ENCODE measurements at places on chromosomes 2 and 18. TPM values are rescaled to one million over a fixed set of nuclear protein-coding genes. Genes with fewer than 3 reads are reported as not detected.
A peak's percentile ranks its signal among the peaks of the same experiment; 100 is the strongest.

DNA sequence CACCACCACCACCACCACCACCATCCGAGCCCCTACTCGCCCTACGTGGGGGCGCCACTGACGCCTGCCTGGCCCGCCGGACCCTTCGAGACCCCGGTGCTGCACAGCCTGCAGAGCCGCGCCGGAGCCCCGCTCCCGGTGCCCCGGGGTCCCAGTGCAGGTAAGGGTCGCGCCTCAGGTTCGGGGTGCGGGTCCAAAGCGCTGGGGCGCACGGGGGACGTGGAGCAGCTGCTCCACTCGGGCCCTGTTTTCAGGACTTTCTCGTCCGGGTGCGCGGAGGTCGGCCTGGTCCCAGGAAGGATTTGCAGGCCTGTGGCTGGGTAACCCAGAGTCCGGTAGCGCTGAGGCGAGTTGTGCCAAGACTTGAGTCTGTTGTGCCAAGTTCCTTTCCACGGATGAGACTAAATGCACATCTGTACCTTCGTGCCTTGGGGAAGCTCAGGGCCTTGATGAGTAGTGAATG lies 2.8 kb downstream of the GATA6 start:
- DNase-seq: no peak
- peaks cover 20% of the 10 kb centered on the region for H3K4me1 ChIP-seq
- peaks cover 3% of the 10 kb centered on the region for H3K36me3 ChIP-seq
- no peak overlapping the region for H3K27ac ChIP-seq
- H3K27me3 ChIP-seq: peaks cover 87% of the 10 kb centered on the region

DNA sequence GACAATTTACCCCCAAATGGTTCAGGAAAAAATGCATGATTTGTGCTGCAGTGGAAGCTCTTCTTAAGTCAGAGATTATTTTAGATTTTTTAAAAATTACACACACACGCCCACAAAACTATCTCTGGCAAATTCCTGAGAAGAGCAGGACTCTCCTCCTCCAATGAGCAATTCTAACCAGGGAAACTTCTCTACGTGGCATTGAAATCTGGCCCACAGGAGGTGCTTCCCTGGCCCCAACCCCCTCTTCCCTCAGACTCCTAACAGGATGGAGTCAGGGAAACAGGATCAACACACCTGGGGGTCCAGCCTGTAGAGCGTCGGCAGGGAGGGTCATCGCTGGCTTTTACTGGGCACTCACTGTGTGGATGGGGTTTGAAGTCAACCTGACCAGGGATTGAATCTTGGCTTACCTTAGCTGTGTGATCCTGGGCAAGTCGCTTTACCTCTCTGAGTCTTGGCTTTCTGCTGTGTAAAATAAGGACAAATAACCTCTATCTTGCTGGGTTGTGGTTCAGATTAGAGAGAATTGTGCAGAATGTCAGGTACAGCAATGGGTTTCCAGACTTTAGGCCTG lies 65.4 kb upstream of the ASAP2 start:
- H3K27me3 ChIP-seq: peaks cover 30% of the 10 kb centered on the region
- no peak overlapping the region for H3K27ac ChIP-seq
- H3K4me1 ChIP-seq: peaks cover 10% of the 10 kb centered on the region
- H3K36me3 ChIP-seq: no peaks in the 10 kb centered on the region

GRCh38 chr18:78884502-78884901 lies 95.1 kb upstream of the SALL3 start:
- peaks cover 11% of the 10 kb centered on the region for H3K36me3 ChIP-seq
- no peak overlapping the region for H3K4me3 ChIP-seq
- peaks cover 6% of the 10 kb centered on the region for H3K27me3 ChIP-seq
- DNase-seq: no peak
- H3K4me1 ChIP-seq: no peaks in the 10 kb centered on the region

DNA sequence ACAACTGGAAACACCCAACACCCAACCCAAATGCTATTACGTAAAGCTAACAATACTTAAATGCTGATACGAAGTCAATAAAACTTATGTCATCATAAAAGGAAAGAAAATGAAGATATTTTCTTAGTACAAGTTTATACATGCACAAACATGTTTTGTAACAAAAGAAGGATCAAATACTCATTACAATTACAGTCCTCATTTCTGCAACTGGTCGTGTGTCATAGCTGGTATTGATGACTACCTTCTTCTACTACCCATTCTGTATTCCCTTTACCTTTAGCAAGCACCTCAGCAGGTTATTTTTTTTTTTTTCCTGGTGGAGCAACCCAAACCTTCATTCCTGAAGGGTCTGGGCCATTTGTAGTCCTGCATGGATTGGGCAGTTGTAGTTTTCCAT lies 1298.5 kb downstream of the SUCLG1 start:
- no peaks in the 10 kb centered on the region for H3K27me3 ChIP-seq
- no peak overlapping the region for H3K4me3 ChIP-seq
- no peak for DNase-seq
- H3K27ac ChIP-seq: no peak overlapping the region
- no peaks in the 10 kb centered on the region for H3K36me3 ChIP-seq

GRCh38 chr18:47928466-47928865 lies 2.0 kb downstream of the SMAD2 start:
- H3K4me3 ChIP-seq: peak overlapping the region; percentile 95
- peaks cover 50% of the 10 kb centered on the region for H3K4me1 ChIP-seq
- no peak overlapping the region for H3K27ac ChIP-seq
- H3K36me3 ChIP-seq: no peaks in the 10 kb centered on the region

- no peak overlapping the region for H3K27ac ChIP-seq
- H3K36me3 ChIP-seq: no peaks in the 10 kb centered on the region
- no peaks in the 10 kb centered on the region for H3K27me3 ChIP-seq
- no peak for DNase-seq
- H3K4me1 ChIP-seq: peaks cover 6% of the 10 kb centered on the region
Measured at GRCh38 chr2:202135091-202135874, 62.2 kb downstream of the KIAA2012 start.

DNA sequence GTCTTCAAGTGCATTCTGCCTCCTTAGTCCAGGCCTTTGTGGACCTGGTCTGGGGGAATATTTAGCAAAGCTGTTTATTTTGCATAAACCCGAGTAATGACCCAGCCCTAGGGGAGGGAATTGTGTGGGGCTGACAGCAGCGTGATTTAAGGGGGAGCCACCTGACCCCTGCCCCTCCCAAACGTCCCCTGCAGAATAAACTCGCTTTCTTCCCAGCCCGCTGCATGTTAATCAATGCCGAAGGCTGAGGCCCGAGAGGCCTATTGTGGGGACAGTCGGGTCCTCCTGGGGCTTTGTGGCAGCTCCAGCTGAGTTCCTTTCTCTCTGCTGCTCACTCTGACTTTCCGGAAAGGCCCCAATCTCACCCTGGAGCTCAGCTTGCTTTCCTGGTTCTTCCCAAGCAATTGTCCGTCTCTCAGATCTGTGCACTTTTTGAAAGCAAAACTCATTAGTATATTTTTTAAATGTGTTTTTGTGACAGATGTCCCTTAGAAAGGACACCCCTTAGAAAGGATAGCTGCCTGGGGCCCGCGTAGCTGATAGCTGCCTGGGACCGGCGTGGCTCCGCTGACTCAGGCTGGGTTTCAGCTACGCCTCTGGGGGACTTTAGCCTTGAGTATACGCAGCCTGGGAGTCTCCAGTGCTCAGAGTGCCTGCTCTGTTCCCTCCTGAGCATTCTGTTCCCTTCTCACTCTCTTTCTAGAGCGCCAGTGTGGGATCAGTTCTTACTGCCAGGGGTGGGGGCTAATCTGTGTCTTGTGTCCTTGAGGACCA lies 158.3 kb downstream of the GLI2 start:
- H3K27ac ChIP-seq: peak overlapping the region; percentile 92
- peaks cover 79% of the 10 kb centered on the region for H3K4me1 ChIP-seq
- H3K27me3 ChIP-seq: no peaks in the 10 kb centered on the region
- H3K36me3 ChIP-seq: no peaks in the 10 kb centered on the region
- peak overlapping the region; percentile 77 for H3K4me3 ChIP-seq

DNA sequence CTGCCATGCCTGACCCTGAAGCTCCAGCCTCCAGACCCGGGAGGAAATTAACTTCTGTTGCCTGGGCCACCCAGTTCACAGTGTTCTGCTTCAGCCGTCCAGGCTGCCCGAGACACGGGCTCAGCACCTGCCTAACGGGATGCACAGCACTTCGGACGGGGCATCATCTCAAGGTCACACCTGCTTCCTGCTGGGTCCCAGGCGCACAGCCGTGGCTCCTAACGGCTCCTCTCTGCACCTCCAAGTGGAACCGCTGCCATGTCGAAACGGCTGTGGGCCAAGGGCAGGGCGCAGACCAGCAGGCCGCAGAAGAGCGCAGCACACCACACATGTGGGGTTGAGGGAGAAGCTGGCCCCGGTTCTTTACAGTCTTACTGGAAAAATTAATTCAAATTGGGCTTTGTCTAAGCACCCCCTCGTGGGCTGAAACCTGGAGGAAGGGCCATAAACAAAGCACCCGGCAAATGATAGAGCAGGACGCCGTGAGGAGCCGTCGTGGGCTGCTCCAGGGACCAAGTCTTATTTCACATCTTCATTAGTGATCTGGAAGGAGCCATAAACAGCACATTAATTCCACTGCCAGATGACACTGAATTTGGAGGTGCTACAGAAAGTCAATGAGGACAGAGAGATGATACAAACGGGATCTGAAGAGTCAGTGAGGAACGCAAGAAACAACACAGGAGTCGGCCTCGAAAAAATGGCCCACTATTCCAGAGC lies 59.6 kb downstream of the EIPR1 start:
- H3K36me3 ChIP-seq: peaks cover 3% of the 10 kb centered on the region
- H3K4me1 ChIP-seq: no peaks in the 10 kb centered on the region
- DNase-seq: no peak
- no peak overlapping the region for H3K27ac ChIP-seq
- H3K27me3 ChIP-seq: no peaks in the 10 kb centered on the region

GRCh38 chr18:27447930-27448329 lies 262.8 kb upstream of the CHST9 start:
- no peaks in the 10 kb centered on the region for H3K27me3 ChIP-seq
- DNase-seq: no peak
- H3K4me1 ChIP-seq: peaks cover 12% of the 10 kb centered on the region
- H3K36me3 ChIP-seq: no peaks in the 10 kb centered on the region

DNA sequence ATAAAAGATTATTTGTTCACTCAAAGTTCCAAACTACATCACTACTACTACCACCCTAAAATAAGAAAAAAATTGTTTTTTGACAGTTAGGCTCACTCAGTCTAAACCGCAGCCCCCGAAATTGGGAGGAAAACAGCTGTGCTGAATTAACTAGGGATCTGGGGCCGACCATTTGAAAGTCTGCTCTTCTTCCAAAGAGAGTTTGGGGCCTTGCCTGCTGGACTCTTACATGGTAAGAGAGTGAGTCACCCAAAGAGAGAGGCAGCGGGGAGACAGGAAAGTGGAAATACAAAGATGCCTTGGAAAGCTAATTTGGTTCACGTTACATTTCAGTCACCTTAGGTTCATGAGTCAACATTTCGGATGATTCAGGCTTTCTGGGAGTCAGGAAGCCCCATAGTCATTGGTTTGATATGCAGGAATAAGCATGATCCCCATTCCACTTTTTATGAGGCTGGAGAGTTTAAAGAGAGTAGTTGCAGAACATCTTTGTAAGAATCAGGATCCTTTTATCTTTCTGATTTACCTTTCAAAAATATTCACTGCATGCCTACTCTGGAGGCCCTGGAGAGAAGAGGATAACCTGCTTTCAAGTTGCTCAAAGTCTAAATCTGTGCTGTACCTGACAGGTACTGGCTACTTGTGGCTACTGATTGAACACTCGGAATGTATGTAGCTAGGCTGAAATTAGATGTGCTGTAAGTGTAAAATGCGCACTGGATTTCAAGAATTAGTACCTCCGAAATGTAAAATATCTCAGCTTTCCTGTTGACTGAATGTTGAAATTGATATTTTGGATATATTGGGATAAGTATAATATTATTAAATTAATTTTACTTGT lies 995 bp upstream of the RTN4 start:
- peak overlapping the region; percentile 99 for H3K27ac ChIP-seq
- H3K36me3 ChIP-seq: peaks cover 5% of the 10 kb centered on the region
- peaks cover 50% of the 10 kb centered on the region for H3K4me1 ChIP-seq

- no peaks in the 10 kb centered on the region for H3K27me3 ChIP-seq
- H3K27ac ChIP-seq: peak overlapping the region; percentile 58
- DNase-seq: no peak
- peaks cover 84% of the 10 kb centered on the region for H3K4me1 ChIP-seq
- peaks cover 10% of the 10 kb centered on the region for H3K36me3 ChIP-seq
Measured at GRCh38 chr2:239253264-239253663, 147.6 kb downstream of the HDAC4 start.

The NYAP2 gene
- 0.36 TPM for total RNA-seq

The DSG1 gene
- not detected for total RNA-seq

GRCh38 chr2:70347831-70348230 lies 46.0 kb upstream of the FAM136A start:
- no peaks in the 10 kb centered on the region for H3K36me3 ChIP-seq
- peaks cover 56% of the 10 kb centered on the region for H3K27me3 ChIP-seq
- no peak overlapping the region for H3K27ac ChIP-seq
- no peak overlapping the region for H3K4me3 ChIP-seq

DNA sequence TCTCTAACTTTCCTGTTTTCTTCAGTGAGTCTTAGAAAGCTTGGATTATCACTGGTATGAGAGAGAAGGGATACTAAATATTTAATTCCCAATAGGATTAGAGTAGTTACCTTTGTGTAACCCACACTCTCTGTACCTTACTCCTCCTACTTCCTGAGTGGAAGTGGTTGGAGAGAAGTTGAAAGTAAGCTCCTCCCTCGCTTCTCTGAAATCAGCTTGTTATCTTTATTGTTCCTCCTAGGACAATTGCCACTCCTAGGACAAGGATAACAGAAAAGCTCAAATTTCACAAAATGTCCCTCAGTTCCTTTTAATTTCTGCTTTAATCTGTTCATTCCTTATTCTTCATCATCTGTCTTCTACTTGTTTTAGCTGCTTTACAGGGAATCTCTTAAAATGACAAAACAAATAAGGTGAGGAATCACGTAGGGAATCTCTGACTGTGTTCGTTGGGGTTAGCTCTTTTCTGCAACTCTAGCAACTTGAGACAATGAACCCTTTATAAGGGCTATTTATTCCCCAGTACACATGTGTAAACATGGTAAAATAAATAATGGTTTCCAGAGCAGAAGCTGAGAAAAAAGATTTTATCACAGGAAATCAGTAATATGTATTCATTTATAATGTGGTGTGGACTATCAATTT lies 8.6 kb downstream of the ITPRID2 start:
- peaks cover 56% of the 10 kb centered on the region for H3K4me1 ChIP-seq
- peaks cover 24% of the 10 kb centered on the region for H3K36me3 ChIP-seq
- H3K27ac ChIP-seq: no peak overlapping the region
- peak overlapping the region; percentile 1 for H3K4me3 ChIP-seq

GRCh38 chr18:79106084-79106483 lies 36.9 kb downstream of the ATP9B start:
- H3K27me3 ChIP-seq: no peaks in the 10 kb centered on the region
- peaks cover 6% of the 10 kb centered on the region for H3K4me1 ChIP-seq
- no peak overlapping the region for H3K27ac ChIP-seq
- H3K36me3 ChIP-seq: peaks cover 24% of the 10 kb centered on the region
- no peak overlapping the region for H3K4me3 ChIP-seq
- DNase-seq: no peak

GRCh38 chr18:49169037-49169521 lies 218.3 kb upstream of the SMAD7 start:
- H3K36me3 ChIP-seq: peaks cover 9% of the 10 kb centered on the region
- no peaks in the 10 kb centered on the region for H3K27me3 ChIP-seq
- H3K4me1 ChIP-seq: peaks cover 3% of the 10 kb centered on the region
- H3K4me3 ChIP-seq: no peak overlapping the region
- H3K27ac ChIP-seq: no peak overlapping the region

GRCh38 chr2:105139556-105140239 lies 101.8 kb downstream of the MRPS9 start:
- no peaks in the 10 kb centered on the region for H3K27me3 ChIP-seq
- H3K36me3 ChIP-seq: no peaks in the 10 kb centered on the region
- no peak overlapping the region for H3K27ac ChIP-seq
- no peak overlapping the region for H3K4me3 ChIP-seq
- DNase-seq: no peak
- H3K4me1 ChIP-seq: peaks cover 13% of the 10 kb centered on the region
